ENCODE measurements at places on chromosomes 1 and 21.

DNA sequence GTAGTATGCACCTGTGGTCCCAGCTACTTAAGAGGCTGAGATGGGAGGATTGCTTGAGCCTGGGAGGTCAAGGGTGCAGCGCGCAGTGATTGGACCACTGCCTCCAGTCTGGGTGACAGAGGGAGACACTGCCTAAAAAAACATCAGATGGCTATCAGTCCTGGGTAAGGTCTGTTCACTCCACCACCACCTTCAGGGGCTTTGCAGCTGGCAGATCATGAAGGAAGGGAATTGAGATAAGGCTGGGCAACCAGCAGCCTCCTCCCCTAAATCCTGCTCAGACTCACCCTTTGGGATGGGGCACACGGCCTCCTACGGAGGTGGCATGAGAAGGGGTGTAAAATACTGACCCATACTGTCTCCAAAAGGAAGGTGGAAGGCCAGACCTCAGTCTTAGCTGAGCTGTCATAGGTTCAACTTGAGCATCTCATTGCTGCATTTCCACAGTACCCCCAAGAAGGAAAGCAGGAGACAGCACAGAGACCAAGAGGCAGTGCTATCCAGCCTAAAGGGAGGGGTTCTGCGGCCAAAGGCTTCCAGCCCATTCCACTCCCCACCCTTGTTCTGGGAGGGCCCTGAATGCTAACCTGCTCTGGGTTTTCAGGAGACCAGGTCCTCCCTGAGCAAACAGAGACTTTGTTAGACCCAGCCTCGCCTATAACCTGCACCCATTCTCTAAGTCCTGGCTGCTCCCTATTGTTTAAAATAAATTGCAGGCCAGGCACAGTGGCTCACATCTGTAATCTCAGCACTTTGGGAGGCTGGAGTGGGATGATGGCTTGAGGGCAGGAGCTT is 13.7 kb downstream of the SLC45A3 start:
- H3K4me1 ChIP-seq = no peaks in the 10 kb centered on the region
- DNase-seq = no peak
- H3K36me3 ChIP-seq = no peaks in the 10 kb centered on the region
- no peak overlapping the region for H3K27ac ChIP-seq
- no peaks in the 10 kb centered on the region for H3K27me3 ChIP-seq

DNA sequence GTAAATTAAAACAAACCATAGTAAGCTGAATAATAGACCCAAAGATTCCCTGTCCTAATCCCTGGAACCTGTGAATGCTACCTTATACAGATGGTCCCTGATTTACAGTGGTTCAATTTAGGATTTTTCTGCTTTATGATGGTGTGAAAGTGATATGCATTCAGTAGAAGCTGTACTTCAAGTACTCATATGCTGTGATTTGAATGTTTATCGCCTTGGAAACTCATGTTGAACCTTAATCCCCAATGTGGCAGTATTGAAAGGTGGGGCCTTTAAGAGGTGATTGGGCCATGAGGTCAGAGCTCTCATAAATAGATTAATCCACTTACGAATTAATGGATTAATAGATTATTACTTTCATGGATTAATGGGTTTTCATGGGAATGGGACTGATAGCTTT is 10.6 kb upstream of the RRP15 start:
- H3K4me3 ChIP-seq = no peak overlapping the region
- no peak overlapping the region for H3K27ac ChIP-seq
- no peak for DNase-seq
- H3K4me1 ChIP-seq = no peaks in the 10 kb centered on the region
- no peaks in the 10 kb centered on the region for H3K27me3 ChIP-seq
- no peaks in the 10 kb centered on the region for H3K36me3 ChIP-seq

GRCh38 chr1:11109047-11109760 is 9.5 kb upstream of the EXOSC10 start:
- H3K27me3 ChIP-seq = no peaks in the 10 kb centered on the region
- peaks cover 65% of the 10 kb centered on the region for H3K36me3 ChIP-seq
- H3K4me1 ChIP-seq = no peaks in the 10 kb centered on the region
- H3K27ac ChIP-seq = no peak overlapping the region
- no peak overlapping the region for H3K4me3 ChIP-seq

GRCh38 chr1:38014171-38014570 is 1.6 kb downstream of the UTP11 start:
- H3K4me1 ChIP-seq = peaks cover 44% of the 10 kb centered on the region
- H3K4me3 ChIP-seq = no peak overlapping the region
- H3K27ac ChIP-seq = no peak overlapping the region
- DNase-seq = no peak
- peaks cover 33% of the 10 kb centered on the region for H3K36me3 ChIP-seq
- no peaks in the 10 kb centered on the region for H3K27me3 ChIP-seq

DNA sequence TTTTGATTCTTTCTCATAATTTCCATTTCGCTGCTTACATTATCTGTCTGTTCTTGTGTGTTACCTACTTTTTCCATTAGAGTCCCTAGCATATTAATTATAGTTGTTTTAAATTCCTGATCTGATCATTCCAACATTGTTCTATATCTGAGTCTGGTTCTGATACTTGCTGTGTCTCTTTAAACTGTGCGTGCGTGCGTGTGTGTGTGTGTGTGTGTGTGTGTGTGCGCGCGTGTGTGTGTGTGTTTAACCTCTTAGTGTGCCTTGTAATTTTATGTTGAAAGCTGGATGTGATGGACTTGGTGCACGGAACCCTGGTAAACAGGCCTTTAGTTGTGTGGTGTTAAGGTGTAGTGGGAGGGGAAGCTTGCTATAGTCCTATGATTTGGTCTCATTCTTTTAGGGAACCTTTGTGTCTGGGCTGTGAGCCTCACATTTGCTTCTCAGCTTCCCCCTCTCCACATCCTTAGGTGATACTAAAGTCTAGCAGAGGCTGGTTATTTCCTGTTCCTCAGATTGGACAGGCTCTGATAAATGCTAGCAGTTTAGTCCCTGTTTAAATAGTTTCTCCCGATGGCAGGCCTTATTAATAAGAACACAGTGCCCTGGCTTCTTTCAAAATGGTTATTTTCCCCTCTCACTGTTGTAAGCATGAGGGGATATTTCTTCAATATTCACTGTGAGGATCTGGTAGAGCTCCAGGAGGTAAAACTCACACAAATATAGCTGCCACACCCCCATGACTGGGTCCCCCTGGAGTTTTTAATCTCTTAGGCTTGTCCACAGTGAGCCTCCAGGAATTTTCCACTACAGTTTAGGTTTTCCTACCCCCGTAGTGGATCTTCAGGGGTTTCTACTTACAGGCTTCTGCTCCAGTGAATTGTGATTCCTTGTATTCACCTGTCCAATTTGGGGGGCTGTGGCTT is 118.3 kb downstream of the GALNT2 start:
- no peak for DNase-seq
- H3K27me3 ChIP-seq = no peaks in the 10 kb centered on the region
- H3K27ac ChIP-seq = peak overlapping the region; percentile 24

- no peak overlapping the region for H3K4me3 ChIP-seq
- H3K27ac ChIP-seq = no peak overlapping the region
- H3K4me1 ChIP-seq = no peaks in the 10 kb centered on the region
These were observed 238.8 kb downstream of the NCAM2 start for GRCh38 chr21:21236996-21237395.

DNA sequence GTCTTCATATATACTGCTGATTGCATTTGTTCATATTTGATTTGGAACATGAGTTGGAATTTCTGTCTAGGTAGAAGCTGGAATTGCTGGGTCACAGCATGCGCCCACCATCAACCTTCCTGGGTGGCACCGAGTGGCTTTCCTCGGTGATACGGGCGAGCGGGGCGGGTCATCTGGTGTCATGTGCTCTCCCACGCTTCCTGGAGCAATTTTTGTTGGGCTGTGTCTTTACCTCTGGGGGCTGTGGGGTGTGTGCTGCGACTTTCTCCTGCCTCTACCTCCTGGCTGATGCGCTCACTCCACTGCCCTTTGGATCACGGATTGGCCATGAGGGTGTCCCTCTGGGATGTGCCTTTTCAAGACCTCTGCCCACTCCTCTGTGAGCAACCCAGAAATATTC is 108.7 kb upstream of the COL6A1 start:
- no peaks in the 10 kb centered on the region for H3K27me3 ChIP-seq
- no peaks in the 10 kb centered on the region for H3K36me3 ChIP-seq
- H3K4me3 ChIP-seq = no peak overlapping the region
- no peak overlapping the region for H3K27ac ChIP-seq
- DNase-seq = peak; percentile 12
- no peaks in the 10 kb centered on the region for H3K4me1 ChIP-seq

DNA sequence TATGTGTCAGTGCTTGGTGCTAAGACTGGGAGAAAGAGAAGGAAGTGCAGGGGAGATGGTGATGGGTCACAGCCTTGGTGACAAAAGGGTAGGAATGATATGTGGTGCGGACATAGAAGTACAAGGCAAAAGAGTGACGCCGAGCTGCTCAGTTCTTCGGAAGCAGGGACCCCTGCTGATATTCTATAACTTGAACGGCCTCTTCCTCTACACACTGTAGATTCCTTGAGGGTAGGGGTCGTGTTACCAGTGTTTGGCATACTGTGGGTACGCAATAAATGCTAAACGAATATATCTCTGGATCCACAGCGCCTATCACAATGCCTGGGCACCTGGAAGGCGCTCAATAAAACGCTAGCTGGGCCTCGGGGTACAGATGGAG is 488 bp downstream of the DBT start:
- DNase-seq = no peak
- H3K36me3 ChIP-seq = no peaks in the 10 kb centered on the region
- no peaks in the 10 kb centered on the region for H3K27me3 ChIP-seq
- H3K4me3 ChIP-seq = peak overlapping the region; percentile 82
- peaks cover 9% of the 10 kb centered on the region for H3K4me1 ChIP-seq

DNA sequence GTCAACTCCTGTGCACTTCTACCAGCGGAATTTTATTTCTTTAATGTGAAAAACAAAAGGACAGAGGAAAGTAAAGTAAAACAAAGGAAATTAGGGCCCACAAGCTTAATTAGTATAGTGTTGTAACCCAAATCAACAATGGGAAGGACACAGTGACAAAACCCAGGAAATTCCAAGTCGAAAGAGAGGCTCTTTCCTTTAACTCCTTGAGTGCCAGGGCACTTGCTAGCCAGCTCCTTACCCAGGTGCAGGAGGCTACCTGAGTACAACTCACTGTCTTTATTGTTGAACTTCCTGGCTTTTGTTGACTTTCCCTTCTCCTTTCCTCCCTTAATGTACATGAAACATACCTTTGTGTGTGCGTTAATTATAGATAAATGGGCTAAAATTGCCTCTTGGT is 55.0 kb downstream of the PEX14 start:
- no peaks in the 10 kb centered on the region for H3K36me3 ChIP-seq
- no peaks in the 10 kb centered on the region for H3K27me3 ChIP-seq
- no peak overlapping the region for H3K4me3 ChIP-seq
- peaks cover 23% of the 10 kb centered on the region for H3K4me1 ChIP-seq
- no peak for DNase-seq

DNA sequence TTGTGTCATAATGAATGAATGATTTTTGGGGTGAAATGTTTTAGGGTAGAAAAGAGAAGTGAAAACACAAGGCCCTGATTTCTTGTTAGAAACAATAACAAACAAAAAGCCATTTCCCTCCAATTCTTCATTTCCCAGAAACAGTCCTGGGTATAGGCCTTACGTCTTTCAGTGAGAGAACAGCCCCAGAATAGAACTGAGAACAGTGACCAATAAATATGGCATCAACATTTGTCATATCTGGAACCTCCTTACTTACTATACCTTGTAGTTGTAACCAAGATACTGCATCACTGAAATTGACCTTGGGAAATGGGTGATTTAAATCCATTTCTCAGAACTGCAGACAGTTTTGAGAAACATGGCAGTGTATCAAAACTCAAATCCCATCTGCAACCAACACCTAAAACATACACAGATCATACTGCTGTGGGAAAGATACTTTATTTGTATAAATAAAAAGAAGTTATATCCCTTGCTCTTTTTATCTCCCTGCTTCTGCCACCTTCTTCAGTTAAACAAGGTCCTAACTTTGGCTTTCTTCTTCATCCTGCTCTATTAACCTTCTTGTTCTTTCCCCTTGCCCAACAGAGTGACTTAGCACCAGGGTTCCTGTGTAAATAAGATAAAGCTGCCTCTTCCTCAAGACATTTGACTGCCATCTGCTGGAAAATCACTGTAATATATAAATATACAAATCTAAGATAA is 19.5 kb downstream of the XKR8 start:
- no peak overlapping the region for H3K27ac ChIP-seq
- no peak for DNase-seq
- peaks cover 15% of the 10 kb centered on the region for H3K36me3 ChIP-seq

- H3K4me1 ChIP-seq = no peaks in the 10 kb centered on the region
- no peaks in the 10 kb centered on the region for H3K27me3 ChIP-seq
- H3K36me3 ChIP-seq = peaks cover 20% of the 10 kb centered on the region
- H3K27ac ChIP-seq = no peak overlapping the region
- DNase-seq = no peak
These were observed 69.3 kb downstream of the SLC25A24 start for GRCh38 chr1:108130794-108131193.

DNA sequence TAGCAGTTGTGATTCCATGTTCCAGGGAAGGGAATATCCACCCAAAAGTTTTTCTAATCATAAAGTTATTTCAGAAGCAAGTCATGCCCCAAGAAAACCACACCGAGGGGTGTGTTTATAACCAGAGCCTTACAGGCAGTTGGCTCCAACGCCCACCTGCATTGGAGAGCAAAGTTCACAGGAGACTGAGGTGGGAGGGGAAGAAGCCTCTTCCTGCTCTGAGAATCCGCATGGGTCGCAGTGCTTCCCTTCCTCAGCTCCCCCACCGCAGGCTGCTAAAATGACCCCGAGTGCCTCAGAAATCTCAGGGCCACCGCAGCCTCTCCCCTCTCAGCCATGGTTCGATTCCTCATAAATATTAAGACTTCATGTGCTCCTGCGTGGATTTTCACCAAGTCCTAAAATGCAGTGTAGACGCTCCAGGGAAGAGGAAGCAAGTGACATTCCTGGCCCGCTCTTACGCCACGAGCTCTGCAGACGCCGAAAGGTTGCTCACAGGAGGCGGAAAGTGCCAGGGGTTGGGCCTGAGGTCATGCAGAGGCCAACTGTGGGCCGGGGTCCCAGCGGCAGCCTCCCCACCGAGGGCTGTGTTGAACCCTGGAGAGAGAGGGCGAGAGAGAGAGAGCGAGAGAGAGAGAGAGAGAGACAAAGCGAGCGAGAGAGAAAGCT is 13.4 kb upstream of the SPSB1 start:
- H3K4me1 ChIP-seq = peaks cover 24% of the 10 kb centered on the region
- DNase-seq = no peak
- H3K4me3 ChIP-seq = no peak overlapping the region
- peaks cover 8% of the 10 kb centered on the region for H3K27me3 ChIP-seq
- H3K36me3 ChIP-seq = no peaks in the 10 kb centered on the region
- peak overlapping the region; percentile 58 for H3K27ac ChIP-seq

- H3K36me3 ChIP-seq = no peaks in the 10 kb centered on the region
- H3K4me3 ChIP-seq = no peak overlapping the region
- H3K27me3 ChIP-seq = no peaks in the 10 kb centered on the region
- no peaks in the 10 kb centered on the region for H3K4me1 ChIP-seq
- DNase-seq = no peak
These were observed 44.5 kb downstream of the LRRC38 start for GRCh38 chr1:13469343-13469742.

DNA sequence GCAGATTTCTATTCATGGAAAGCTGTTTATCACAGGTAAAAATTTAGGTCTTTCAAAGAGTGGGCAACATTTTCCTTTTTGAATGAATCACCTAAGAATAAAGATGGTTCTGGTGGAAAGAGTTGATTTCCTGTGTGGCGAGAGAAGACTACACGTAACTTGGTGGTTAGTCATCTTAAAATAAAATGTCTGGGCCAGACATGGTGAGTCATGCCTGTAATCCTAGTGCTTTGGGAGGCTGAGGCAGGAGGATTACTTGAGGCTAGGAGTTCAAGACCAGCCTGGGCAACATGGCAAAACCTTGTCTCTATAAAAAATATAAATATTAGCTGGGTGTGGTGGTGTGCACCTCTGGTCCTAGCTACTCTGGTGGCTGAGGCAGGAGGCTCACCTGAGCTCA is 65.7 kb downstream of the DISP1 start:
- H3K36me3 ChIP-seq = no peaks in the 10 kb centered on the region
- no peaks in the 10 kb centered on the region for H3K27me3 ChIP-seq
- no peak overlapping the region for H3K27ac ChIP-seq
- no peak for DNase-seq
